ENCODE measurements at places on chromosomes 4 and X.

DNA sequence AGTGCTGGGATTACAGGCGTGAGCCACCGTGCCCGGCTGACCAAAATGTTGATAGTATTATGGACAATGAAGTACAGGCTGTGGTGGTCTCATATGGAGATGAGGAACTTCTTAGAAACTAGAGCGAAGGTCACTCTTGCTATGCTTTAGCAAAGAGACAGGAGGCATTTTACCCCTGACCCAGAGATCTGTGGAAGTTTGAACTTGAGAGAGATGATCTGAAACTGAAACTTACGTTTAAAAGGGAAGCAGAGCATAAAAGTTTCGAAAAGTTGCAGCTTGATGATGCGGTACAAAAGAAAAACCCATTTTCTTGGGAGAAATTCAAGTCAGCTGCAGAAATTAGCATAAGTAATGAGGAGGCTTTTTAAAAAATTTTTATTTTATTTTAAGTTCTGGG is 8.5 kb upstream of the CTAG2 start:
- DNase-seq, result no peak

GRCh38 chrX:46169808-46170207 is 375.4 kb downstream of the ZNF674 start:
- no peak for DNase-seq

GRCh38 chr4:173821036-173821435 is 291.0 kb upstream of the HAND2 start:
- DNase-seq, result no peak

GRCh38 chr4:121256887-121257466 is 92.9 kb upstream of the TNIP3 start:
- no peak for DNase-seq

DNA sequence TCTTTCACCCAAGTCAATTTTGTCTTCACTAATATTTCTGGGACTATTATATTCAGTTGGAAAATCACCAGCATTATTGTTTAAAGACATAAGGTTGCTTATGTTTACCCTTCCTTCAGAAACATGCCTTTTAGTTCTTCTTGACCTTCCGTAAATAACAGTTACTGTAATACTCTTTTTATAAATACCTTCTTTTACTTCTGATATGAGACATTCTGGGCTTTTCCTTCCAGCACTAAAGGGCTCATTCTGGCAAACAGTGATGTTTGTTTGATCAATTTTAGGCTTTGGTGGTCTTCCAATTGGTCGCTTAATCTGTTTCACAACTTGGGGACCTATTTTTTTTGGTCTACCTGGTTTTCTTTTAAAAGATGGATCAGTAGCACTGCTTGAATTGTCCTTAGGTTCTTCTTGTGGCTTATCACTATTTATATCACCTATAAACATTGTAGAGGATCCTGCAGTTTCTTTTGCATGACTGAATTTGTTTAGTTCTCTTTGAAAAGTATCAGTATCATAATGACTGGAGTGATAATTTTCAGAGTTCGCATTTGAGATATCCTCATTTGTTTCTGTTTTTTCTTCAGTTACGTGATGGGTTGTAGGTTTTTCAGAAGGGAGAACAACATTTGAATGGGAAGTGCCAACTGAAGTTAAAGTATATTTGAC is 64.8 kb downstream of the NCAPG start:
- DNase-seq, result no peak

- no peak for DNase-seq
Measured at GRCh38 chr4:139557556-139558110, 1.6 kb upstream of the SETD7 start.

- DNase-seq, result no peak
Measured at GRCh38 chrX:65127842-65128241, 151.6 kb upstream of the ZC4H2 start.

- no peak for DNase-seq
Measured at GRCh38 chr4:52659001-52659721, at the start of gene USP46. Gene USP46, minus strand, starts transcription at chr4:52659301. Its CDS starts 151 bp downstream, at chr4:52659150.

Data from non-pigmented ciliary epithelial cell (primary cell).